Vagina (tissue), 2 donors: ENCODE measurements at places on chromosomes 2 and 18. TPM values are rescaled to one million over a fixed set of nuclear protein-coding genes. Genes with fewer than 3 reads are reported as not detected.

- DNase-seq: peak; percentile 67
These were observed 7.8 kb upstream of the ARHGAP25 start for GRCh38 chr2:68726608-68727367.

Gene SLC23A3
- total RNA-seq: 5.4 TPM

GRCh38 chr18:74116633-74117554 lies 30.7 kb downstream of the FBXO15 start:
- no peak for DNase-seq

Gene GALNT13
- total RNA-seq: 0.25 TPM

Gene ALLC
- not detected for total RNA-seq

- DNase-seq: peak; percentile 49
These were observed 70.2 kb downstream of the ADD2 start for GRCh38 chr2:70697603-70698383.

DNA sequence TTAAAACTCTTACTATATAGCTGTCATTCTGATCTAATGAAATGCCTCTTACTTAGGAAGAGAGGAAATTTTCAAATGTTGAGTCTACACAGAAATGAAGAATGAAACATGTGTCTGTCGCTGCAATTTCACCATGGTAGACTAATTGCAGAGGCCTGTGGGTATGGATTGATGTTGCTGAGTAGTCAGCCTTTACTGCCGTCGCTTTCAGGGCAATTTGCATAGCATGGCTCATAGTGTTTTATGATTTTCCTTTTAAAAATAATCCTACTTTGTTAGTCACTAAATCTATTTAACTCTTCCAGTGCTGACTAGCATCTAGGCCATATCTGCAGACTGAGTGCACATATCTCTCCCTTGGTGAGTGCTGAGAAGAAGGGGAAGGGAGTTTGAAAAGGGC lies 819.2 kb downstream of the SATB2 start:
- no peak for DNase-seq

DNA sequence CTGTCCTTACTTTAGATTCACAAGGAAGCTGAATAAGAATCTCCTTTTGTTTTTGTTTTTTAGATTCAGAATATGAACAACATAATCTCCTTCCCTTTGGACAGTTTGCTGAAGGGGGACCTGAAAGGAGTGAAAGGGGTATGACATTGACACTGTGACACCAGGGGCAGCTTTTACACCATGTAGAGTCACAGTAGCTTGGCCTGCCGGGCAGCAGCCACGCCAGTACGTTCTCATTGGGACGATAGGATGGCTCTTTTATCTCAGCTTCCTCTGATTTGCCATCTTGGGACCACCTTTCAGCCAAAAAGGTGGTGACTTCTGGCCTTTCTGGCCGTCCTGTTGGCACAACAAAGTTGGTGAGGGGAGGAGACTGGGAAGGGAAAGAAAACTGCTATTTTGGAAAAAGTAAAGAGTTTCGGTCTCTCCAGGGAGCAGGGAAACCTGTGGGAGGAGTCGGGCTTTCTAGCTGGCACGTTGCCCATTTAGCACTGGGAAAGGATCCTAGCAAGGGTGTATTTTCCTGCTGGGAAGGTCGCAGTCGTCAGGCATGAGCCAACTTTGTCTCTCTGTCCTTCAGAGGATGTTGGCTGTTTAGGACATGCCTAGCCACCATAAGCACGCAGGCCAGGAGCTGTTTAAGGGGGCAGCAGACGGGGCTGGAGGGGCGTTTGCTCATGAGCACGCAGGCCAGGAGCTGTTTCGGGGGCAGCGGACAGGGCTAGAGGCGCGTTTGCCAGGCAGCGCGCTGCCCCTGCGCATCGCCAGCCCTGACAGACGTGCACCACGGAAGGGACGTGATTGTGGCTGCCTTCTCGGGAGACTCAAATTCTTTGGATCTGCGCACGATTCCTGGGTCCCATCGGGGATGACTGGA lies 104.6 kb downstream of the ITGB1BP1 start:
- no peak for DNase-seq

GRCh38 chr2:224085246-224085645 lies 46.2 kb upstream of the SERPINE2 start:
- DNase-seq: no peak

Gene ATF2
- 40.5 TPM for total RNA-seq

GRCh38 chr2:235238537-235238936 lies 255.3 kb upstream of the AGAP1 start:
- DNase-seq: no peak

Gene UGT1A8
- total RNA-seq: not detected

- DNase-seq: no peak
These were observed 251.6 kb downstream of the BCL2 start for GRCh38 chr18:63067939-63068338.
